Stimulated activated CD4-positive, alpha-beta T cell treated with anti-CD3 and anti-CD28 coated beads, Interleukin-1b, Interleukin-23, amount 100 ng/mL, for 48 hours (primary cell): ENCODE measurements at places on chromosomes 1 and 21.

- DNase-seq, result no peak
Measured at GRCh38 chr1:244207935-244208244, 156.8 kb downstream of the ZBTB18 start.

DNA sequence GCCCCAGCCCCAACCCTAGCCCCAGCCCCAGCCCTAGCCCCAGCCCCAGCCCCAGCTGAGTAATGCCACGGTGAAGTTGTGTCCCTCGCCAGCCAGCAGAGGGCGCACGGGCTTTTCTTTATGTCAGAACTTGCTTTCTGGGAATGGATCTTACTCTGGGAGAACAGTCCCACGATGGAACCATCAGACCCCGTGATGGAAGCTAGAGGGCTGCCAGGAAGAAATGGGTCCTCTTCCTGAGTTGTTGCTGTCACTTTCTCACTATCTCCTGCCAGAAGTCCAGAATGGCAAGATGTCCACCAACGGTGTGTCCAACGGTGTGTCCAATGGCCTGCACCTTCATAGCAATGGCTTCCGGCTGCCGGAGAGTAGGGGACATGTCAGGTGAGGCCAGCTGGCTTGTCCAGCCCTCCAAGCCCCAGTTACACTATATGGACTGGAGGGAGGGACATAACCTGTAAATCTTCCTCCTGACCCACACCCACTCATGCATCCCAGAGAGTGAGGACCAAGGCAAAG is 25.1 kb upstream of the TMEM222 start:
- DNase-seq, result peak; percentile 63

DNA sequence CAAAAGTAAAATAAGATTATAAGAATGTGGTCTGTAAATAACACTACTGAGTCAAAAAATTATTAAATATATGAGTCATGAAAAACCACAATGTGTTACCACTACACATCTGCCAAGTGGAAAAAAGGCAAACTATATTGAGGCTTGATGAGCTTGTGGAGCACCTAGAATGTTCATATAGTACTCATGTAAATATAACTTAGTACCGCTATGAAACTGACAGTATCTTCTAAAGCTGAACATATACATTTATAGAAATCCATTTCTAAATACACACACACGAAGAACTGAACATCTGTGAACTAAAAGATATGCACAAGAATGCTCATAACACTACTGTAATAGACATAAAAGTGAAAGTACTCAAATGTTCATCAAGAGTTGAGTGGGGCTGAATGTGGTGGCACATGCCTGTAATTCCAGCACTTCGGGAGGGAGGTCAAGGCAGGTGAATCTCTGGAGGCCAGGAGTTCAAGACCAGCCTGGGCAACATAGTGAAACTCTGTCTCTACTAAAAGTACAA is 18.5 kb upstream of the GBP3 start:
- peak; percentile 52 for DNase-seq

GRCh38 chr1:99171184-99171813 is 93.0 kb upstream of the PLPPR4 start:
- DNase-seq, result no peak

DNA sequence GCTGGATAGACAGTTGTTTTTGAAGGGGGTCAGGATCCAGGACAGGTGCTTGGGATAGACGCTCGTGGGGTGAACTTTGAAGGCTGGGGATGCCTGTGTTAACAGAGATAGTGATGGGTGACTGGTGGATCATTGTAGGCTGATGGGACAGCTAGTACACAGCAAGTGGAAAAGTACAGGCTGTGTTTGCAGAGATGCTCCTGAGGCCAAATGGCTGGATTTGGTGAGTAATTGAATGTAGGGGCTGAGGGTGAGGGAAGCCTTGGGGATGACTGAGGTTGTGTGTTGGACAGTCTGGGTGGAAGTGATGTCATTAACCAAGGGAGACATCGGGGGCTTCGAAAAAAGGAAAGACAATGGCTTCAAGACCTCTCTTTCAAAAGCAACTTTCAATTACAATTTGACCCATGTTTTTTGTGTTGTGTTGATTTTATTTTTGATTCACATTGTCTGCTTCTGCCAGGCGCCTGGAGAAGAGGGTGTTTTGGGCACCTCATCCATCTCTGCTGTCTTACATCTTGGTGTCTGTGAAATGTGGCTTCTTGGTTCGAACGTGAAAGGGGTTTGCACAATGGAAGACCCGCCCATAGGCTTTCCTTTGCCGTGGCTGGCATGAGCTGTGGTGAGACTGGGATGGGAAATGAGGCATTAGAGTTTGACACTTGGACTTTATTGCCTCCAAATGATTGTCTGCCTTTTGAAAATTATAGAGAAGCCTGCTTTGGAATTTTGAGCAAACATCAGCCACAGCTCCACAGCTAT is 147.5 kb downstream of the FOXD2 start:
- DNase-seq, result no peak

- no peak for DNase-seq
Measured at GRCh38 chr1:231926340-231926739, 299.8 kb downstream of the DISC1 start.

DNA sequence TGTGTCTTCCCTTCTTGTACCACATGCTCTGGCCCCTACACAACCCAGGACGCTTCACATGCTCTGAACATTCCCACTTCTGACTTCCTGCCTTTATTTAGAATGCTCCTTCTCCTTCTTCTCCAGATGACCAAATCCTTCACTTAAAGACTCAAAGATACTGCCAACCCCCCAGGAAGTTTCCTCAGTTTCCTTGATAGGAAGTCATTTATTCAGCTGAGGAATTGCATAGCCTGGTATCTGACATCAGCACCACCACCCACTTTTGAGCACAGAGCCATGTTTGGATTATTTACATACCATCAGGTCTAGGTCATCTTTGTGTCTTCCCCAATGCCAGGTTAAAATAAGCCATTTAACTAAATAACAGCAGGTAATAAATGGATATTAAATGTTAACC is 42.4 kb downstream of the GFI1 start:
- DNase-seq, result no peak

DNA sequence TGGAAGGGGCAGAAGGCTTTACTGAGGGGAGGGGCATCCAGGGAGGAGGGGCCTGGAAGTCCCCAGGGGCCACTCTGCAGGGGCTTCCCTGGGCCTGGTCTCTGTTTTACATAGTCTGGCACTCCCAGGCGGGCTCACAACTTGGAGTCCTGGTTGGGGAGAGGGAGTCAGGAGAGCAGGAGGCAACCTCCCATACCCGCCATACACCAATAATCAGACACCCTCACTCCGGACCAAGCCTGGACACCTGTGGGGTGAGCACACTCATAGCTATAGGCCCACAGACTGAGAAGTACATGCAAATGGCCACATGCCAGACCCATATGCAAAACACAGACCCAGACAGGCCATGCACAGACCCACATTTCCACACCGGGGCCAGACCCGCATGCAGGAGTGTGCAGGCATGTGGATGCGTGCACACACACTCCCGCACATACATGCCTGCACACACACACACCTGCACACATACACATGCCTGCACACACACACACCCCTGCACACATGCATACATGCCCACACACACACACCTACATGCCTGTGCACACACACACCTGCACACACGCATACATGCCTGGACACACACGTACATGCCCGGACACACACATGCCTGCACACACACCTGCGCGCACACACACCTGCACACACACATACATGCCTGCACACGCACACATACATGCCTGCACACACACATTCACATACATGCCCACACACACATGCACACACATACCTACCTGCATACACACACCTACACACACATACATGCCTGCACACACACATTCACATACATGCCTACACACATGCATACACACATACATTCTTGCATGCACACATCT is 89.5 kb upstream of the RUNX3 start:
- no peak for DNase-seq

- no peak for DNase-seq
Measured at GRCh38 chr1:118390955-118391354, 205.9 kb upstream of the SPAG17 start.

DNA sequence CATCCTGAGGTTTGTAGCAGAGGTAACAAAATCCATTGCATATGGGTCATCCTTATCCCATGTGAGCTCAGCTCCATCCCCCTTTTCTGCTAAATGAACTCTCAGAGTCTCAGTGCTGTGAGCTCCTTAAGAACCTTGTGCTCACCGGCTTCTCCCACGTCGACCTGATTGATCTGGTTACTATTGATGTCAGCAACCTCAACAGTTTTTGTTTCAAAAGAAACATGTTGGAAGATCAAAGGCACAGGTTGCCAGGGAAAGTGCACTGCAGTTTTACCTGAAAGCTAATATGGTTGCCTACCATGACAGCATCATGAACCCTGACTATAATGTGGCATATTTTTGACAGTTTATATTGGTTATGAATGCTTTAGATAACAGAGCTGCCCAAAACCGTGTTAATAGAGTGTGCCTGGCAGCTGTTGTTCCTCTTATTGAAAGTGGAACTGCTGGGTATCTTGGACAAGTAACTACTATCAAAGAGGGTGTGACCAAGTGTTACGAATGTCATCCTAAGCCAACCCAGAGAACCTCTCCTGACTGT is 131.4 kb downstream of the HS2ST1 start:
- DNase-seq, result peak; percentile 74

DNA sequence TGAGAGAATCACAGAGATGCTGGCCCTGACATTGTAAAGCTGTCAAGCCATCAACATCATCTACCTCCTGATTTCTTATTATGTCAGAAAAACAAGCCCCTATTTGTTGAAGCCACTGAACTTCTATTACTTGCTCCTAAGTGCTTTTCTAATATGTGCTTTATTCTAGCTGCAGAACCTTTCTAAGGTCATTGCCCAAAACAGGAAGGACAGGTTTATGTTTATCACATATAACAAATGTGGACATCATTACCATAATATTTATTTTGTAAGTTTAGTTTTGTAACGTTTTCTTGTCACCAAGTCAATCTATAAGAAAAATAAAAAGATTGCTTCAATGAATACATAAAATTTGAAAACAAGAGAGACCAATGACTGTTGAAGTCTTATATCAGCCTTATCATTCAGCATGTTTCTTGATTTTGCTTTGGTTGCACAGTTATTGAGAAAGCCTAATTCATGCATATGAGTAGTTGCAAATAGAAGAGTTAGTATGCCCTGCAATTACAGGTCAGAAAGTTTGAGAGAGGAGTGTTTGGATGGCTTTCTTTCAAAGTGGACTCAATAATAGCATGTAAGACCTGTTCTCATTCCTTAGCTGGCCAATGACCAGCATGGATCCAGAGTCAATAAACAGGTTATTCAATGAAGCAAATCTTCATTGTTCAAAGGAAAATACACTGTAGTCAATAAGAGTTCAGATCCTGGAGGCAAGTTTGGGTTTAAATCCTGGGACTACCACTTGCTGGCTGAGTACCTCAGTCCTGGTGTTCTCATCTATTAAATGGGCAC is 84.1 kb downstream of the MAB21L3 start:
- DNase-seq, result no peak

DNA sequence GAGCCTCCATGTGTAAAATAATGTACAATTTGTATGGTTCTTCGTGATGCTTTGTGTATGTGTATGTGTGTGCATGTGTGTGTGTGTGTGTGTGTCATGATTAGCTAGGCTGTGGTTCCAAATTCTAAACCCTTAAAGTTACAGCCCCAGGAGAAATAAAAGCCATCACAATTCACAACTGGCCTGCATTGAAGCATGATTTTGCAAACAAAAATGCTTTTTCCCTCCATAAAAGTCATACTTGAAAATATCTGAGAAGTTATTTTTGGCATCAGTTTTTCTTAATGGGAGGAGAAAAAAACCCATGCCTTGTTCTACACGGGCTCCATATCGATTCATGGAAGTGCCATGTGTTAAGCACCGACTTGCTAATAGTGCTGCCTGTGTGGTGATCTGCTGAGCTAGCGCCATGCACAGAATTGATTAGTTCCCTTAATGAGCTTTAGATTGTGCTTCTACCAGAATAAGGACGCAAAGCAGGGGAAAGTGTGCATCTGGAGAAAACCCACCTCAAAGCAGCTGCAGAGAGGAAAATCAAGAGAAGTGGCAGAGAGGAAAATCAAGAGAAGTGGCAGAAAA is 207.3 kb downstream of the DSCAM start:
- no peak for DNase-seq

DNA sequence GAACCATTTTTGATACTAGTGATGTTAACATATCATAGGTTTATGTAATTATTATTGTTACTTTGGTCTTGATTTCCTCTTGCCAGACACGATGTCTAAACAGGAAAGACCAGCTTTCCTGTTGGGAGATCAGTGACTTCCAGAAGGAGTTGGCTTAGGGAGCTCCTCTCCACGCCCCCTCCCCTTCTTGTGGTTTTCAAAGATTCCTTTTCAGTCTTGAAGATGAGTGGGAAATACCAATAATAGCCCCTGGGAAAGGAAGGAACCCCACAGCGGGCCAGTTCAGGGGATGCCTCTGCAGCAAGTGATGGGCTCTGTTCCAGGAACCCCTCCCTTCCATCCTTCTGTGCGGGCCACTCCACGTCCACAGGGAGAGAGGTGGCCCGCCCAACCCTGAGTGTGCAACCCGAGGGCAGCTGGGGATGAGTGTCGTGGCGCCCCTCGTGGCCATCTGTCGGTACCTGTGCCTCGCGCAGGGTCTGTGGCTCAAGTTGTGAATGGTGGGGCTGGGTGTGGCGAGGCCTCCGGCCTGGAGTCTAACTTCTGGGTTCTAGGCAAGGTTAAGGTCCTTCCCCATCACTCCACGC is 65.7 kb downstream of the TLR5 start:
- DNase-seq, result no peak

DNA sequence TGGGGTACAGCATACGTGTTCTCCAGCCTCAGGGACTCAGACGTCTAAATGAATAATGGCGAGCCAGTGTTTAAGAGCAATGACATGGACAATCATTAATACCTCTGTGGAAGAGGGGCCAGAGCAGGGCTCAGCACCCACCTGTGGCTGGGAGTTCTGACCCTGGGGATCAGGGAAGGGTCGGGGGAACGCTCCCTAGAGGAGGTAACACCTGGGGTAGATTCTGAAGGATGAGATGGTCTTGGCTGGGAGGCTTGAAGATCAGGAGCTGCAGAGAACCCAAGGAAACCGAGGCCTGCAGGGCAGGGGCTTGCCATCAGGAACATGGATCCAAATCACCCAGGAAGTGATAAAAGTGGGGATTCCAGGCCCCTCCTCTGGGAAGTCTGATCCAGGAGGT is 138.2 kb upstream of the RUNX3 start:
- no peak for DNase-seq

- DNase-seq, result no peak
Measured at GRCh38 chr1:50352428-50352827, 70.8 kb downstream of the DMRTA2 start.

- DNase-seq, result no peak
Measured at GRCh38 chr1:98405581-98406074, 255.9 kb upstream of the SNX7 start.

- no peak for DNase-seq
Measured at GRCh38 chr1:28175955-28176485, 470 bp downstream of the PTAFR start.

DNA sequence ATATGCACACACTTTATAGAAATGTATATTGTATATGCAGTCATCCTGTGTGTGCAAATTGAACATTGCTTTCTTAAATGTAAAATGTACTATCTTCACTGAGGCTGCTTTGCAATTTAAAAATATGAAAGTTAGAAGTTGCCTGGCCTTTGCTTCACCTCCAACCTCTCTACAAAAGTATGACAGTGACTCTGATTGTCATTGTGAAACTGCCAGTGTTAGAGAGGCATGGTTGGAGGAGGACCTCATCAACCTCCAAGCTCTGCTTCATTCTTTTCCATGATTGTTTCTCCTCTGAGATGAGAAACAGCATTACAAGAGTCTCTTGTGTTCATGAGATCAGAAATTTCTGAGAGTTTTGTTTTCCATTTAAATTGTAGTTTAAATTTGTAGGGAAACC is 185.5 kb downstream of the ZC3H11B start:
- DNase-seq, result no peak
